ENCODE measurements at places on chromosomes 12 and 14.

GRCh38 chr14:104009297-104009696, 67.0 kb upstream of the RD3L start:
- DNase-seq = no peak

- DNase-seq = no peak
Measured at GRCh38 chr12:9758119-9758518, 2.6 kb downstream of the CD69 start.

- DNase-seq = no peak
Measured at GRCh38 chr14:92922155-92922735, 705 bp upstream of the CHGA start.

GRCh38 chr14:55911776-55912175, 206.4 kb upstream of the PELI2 start:
- no peak for DNase-seq

GRCh38 chr14:60093606-60094005, 1.9 kb downstream of the PCNX4 start:
- DNase-seq = no peak

DNA sequence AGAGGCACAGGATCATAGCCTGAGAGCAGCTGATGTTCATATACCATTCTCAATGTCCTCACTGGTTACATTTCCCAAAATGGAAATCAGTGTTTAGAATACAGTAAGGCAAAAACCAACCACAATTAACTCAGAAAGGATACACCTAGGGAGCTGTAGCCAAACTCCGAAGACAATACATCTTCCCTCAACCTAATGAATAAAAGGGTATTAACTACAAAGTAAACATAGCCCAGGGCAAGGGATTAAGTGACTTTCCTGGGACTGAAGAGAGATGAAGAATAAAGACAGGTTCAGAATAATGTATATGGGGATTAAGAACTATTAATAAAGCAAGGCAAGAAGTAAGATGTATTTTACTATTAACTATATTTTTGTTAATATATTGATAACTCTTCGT, 79.5 kb downstream of the RPS29 start:
- DNase-seq = no peak

GRCh38 chr14:52314595-52315354, 663 bp downstream of the PTGER2 start:
- DNase-seq = no peak

DNA sequence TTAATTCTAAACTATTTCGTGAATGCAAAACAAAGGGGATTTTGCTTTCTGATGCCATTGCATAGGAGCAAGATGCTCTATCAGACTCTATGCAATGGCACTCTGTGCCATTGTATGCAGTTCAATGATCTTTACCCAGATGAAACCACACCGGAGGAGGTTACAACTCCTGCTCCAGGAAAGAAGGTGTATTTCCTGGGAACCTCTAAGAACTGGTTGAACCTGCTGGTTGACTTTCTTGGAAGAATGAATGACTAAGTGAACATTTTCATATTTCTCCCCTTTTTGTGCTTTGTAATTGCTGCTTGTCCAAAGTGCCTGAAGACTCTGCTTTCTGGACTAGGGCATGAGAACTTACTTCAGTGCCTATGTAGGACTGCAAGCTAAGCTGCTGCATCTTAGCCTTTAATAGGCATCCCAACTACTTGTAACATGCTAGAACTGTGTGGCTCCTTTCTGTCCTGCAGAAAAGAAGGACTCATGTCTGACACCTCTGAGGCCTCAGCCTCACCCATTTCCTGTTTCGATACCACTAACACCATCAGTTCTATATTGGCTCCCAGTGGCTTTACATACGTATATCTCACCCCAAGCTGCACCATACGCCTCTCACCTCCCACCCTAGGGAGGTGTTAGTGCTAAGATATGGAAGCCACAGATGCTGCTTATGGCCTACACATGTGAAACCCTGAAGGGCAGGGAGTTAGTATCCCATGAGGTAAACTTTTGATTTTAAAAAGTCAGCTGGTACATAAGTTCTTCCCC, 193.5 kb upstream of the CNOT2 start:
- DNase-seq = no peak

- DNase-seq = no peak
Measured at GRCh38 chr12:123731596-123731995, 19.4 kb downstream of the ATP6V0A2 start.
